ENCODE measurements at places on chromosomes 3 and 15. TPM values are rescaled to one million over a fixed set of nuclear protein-coding genes. Genes with fewer than 3 reads are reported as not detected.

The TPRG1 gene
- total RNA-seq: 0.45 TPM

DNA sequence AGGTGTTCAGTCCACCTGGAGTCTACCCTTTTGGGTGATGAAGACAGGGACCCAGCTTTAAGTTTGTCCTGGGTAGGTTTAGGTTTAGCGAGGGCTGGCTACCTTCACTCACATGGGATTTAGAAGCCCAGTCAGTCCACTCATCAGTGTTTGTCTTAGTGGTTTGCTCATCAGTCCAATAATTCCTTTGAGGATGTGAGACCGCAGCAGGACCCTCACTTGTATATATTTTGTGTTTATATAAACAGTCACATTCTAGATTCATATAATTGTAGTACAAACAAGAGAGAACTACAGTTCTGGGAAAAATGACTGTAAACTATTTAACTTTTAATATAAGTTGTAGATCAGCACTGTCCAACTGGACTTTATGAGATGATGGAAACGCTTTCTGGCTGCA is 18.2 kb downstream of the EFCC1 start:
- DNase-seq: no peak

DNA sequence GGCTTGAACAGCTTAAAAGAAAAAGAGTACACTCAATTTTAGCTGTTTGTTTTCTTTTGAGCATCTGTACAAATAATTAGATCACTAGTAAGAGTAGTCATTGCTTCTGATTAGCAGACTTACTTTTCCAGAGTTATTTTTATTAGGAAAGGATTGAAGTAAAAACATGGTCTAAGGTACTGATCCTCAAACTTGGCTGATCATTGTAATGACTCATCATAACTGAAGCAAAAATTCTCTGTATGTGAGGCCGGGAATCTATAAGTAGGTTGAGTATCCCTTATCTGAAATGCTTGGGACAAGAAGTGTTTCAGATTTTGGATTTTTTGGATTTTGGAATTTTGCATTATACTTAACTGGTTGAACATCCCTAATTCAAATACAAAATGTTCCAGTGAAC is 12.4 kb downstream of the NMD3 start:
- DNase-seq: no peak

DNA sequence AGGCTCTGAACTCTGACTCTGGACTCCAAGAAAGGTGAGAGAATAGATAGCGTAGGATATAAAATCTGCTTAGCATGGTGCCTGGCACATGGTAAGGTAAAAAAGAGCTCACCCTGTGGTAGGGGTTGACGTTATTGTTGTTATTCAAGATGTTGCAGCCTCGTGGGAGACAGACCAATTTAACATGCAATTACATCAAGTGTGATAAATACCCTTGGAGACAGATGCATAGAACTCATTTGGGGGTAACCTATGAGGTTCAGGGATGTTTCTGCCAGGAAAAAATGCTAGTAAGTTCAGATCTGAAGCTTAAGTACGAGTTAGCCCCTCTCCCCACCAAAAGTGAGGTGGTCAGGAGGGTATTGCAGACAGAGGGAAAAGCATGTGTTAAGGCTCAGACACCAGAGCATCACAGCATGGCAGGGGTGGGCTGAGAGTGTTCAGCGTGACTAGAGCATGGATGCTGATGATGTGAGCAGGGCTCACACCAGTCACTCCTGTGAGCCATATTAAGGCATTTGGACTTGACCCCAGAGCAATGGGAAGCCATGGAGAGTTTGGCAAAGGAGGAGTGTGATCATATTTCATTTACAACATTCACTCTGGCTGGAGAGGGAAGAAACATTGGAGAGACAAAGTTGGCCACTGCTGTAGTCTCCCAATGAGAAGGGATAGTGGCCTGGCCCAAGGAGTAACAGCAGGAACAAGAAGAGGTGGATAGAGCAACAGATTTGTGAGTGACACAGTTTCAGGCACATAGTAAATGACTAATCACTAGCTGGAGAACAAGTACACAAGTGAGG is 181.0 kb downstream of the UACA start:
- no peak for DNase-seq

GRCh38 chr15:35427091-35427490 is 118.9 kb downstream of the DPH6 start:
- DNase-seq: no peak

GRCh38 chr3:139732729-139733128 is 55.0 kb upstream of the NMNAT3 start:
- no peak for DNase-seq

DNA sequence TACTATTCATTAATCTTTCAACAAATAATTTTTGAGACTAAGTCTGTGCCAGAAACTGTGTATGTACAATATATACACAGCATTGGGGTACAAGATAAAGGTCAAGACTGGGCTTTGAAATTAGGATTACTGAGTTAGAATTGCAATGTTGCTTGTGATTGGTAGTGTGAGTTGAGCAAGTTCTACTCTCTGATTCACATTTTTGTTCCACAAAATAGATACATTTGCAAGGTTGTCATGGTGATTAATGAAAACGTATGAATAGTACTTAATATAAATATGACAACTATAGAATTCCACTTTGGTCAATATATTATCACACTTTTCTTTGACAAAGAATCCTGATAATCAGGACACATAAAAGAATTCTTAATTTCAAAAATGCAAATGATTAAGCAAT is 314.6 kb downstream of the GBE1 start:
- DNase-seq: no peak

The KIF15 gene
- total RNA-seq: 10.0 TPM

The C3orf38 gene
- total RNA-seq: 24.4 TPM

- no peak for DNase-seq
Measured at GRCh38 chr3:43998370-43998835, 243.3 kb upstream of the TOPAZ1 start.

GRCh38 chr3:125324341-125324740 is 50.8 kb downstream of the ZNF148 start:
- DNase-seq: no peak

GRCh38 chr3:84991422-84991900 is 32.7 kb downstream of the CADM2 start:
- DNase-seq: no peak

Measured in SK-MEL-5 (cell line).